ENCODE measurements at places on chromosomes 5 and 9.

GRCh38 chr5:170749911-170750431, 33.6 kb upstream of the GABRP start:
- no peak for DNase-seq

DNA sequence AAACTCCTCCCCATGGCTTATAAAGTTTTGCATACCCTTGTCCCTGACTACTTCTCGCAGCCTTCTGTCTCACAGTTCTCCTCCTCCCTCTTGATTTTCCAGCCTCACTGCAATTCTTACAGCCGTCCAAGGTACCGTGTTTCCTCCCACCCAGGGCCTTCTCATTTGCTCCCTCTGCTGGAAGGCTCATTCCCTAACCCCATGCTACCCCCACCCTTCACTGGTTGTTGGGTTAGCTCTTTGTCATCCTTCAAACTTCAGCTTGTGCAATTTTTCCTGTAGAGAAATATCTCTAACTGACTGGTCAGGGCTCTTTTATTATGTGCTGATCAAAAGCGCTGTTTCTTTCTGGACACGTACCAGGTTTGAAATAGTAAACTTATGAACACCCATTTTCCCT, 329.2 kb downstream of the EBF1 start:
- no peak for DNase-seq

- no peak for DNase-seq
These were observed 20.1 kb downstream of the DOCK2 start for GRCh38 chr5:169657127-169657526.

DNA sequence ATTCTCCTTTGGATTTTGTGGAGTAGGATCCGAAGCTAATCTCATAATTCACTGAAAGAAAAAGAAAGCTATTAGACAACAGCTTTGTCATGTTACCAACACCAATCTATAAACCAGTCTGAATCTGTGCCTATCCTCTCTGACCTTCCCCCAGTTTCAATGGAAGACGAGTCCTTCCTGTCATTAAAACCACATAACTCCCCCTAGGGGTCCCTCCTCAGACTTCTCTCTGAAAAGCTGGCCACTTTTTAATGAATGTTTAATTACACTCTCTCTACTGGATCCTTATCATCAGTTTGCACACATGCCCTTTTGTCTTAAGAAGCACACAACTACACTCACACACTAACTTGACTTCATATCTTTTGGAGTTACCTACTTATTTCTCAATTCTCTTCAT, 98.0 kb upstream of the TSLP start:
- DNase-seq, result no peak

DNA sequence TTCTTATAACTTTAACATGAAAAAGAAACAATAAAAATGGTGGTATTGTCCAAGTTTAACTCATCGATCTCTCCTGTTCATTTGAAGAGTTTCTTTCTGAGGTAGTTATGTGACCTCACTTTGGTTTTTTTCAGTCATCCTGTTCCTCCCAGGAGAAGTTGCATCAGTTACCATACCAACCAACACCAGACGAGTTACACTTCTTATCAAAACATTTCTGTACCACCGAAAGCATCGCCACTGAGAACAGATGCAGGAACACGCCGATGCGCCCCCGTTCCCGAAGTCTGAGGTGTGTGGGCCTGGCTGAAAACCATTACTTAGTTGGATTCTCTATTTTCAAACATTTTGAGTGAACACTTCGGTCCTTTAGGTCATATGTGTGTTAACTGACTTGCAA, 96.3 kb downstream of the CD180 start:
- DNase-seq, result no peak

GRCh38 chr5:96952974-96953730, 17.3 kb downstream of the LNPEP start:
- no peak for DNase-seq

DNA sequence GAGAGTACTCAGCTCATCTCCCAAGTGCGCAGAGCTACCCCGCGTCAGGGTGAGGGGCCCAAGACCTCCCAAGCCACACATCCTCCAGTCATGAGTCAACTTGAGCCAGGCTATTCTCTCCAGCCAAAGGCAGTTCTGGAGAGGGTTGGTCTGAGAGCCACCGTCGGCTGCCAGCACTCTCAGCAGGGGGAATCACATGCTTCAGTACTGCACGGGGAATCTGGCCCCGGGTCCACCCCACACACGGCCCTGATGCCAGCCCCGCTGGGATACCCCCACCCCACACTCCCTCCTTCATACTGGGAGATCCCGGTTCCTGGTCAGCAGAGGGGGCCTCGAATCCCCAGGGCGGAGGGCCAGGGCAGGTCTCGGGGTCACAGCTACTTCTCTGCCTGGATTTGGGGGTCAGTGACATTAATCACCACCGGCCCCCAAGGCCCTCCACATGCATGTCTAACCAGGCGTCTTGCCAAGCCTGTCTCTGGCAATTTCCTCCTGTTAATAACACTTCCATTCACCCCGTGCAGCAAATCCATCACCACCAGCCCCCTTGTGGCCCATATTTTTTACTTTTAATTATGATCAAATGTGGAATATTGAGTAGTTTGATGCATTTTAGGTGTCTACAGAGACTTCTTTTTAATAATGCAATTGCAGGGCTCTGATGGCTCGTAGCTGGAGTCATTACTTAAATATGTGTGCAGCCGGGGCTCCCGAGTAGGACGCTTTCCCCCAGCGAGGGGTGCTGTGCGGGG, 102.9 kb upstream of the PPP1R26 start:
- DNase-seq, result no peak

GRCh38 chr5:60843936-60844905, at the start of gene ELOVL7:
ELOVL7 (minus strand) TSS chr5:60844269; CDS start chr5:60787397, 56,872 bp downstream.
- no peak for DNase-seq

GRCh38 chr5:176810081-176810597, at the start of gene UNC5A:
UNC5A (plus strand) TSS chr5:176810559; CDS start chr5:176810751, 192 bp downstream.
- no peak for DNase-seq

GRCh38 chr9:90815183-90815943, 13.7 kb downstream of the SYK start:
- DNase-seq, result no peak

- no peak for DNase-seq
These were observed 556.1 kb upstream of the ZNF608 start for GRCh38 chr5:125302577-125302976.

- no peak for DNase-seq
These were observed 303.5 kb downstream of the PLK2 start for GRCh38 chr5:58156361-58156760.

DNA sequence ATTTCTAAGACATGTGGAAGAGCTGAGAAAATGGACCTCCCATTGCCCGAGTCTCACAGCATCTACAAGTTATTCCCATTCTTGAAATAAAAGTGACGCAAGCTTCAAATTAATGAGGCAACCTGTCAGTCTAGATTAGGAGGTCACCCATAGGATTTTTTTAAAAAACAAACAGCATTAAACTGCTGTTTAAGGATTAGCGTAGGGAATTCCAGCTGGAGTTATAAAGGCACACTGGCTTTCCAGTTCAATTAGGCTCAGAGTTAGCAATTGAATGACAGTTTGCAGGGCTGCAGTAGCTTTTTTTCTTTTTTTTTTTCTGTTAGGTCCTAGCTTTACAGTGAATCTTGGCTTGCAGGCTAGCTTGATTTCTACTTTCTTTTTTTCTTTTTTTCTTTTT, 16.2 kb downstream of the PRKACG start:
- DNase-seq, result no peak

DNA sequence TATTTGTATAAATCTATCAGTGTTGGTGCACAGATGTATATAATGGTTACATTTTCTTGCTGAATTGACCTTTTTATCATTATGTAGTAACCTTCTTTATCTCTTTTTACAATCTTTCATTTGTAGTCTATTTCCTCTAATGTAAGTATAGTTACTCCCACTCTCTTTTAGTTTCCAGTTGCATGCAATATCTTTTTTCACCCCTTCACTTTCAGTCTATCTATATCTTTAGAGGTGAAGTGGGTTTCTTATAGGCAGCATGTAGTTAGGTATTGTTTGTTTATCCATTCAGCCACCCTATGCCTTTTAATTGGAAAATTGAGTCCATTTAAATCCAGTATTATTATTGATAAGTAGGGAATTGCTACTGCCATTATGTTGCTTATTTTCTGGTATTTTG, 6.1 kb upstream of the EMB start:
- DNase-seq, result no peak

GRCh38 chr9:99732715-99733114, 89.0 kb upstream of the NR4A3 start:
- no peak for DNase-seq

- DNase-seq, result no peak
These were observed 109.9 kb upstream of the IL12B start for GRCh38 chr5:159440235-159440634.

DNA sequence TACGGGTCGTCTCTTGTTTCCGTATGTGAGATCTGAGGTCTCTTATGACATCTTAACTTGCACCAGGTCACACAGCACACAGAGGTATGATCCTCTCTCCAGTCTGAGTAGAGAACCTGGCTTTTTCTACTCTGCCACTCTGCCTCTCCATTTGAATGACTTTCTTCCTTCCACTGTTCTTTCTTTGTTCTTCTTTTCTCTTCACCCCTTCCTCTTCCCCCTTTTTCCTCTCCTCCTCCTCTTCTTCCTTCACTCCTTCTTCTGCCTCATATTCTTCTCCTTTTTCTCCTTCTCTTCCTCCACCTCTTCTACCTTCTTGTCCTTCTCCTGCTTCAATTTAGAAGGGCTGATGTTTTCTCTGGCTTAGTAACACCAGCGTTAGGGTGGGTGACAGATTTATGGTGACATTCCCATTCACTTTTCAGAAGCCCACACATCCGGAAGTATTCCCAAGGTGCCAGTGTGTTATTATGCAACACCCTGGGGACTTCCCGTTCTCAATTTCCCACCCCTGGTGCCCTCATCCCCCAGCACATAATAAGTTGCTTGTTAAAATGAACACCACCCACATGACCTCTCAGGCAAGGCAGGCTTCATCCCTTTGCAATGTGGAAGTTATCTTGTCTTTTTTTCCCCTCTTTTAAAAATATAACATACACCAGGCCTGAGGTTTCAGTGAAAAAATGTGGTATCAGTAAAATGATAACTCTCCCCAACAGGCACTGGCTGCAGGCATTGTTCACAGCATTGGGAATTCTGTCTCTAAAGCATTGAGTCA, 122.0 kb downstream of the PAPPA start:
- no peak for DNase-seq

DNA sequence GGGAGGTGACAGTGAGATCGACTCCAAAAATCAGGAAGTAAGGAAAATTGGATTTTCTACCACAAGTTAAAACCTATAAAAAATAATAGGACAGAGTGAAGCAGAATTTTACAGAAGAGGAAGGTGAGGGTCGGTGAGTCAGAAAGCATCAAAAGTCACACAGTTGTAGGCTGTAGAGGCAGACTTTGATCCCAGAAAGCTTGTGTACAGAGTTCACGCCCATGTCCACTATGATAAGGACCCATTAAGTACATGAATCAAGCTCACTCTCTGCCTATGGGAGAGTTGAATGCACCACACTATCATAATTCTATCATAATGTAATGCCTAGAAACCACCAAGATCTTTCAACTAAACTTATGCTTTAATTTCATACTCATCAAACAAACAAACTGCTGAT, 291.2 kb downstream of the PRELID2 start:
- DNase-seq, result no peak

- DNase-seq, result no peak
These were observed 11.5 kb upstream of the CLIC3 start for GRCh38 chr9:137007816-137008270.
